ENCODE measurements at places on chromosomes 4 and X. TPM values are rescaled to one million over a fixed set of nuclear protein-coding genes. Genes with fewer than 3 reads are reported as not detected.

- no peaks in the 10 kb centered on the region for H3K4me1 ChIP-seq
- H3K27ac ChIP-seq = no peak overlapping the region
- no peaks in the 10 kb centered on the region for H3K27me3 ChIP-seq
- no peak for DNase-seq
Measured at GRCh38 chrX:63934791-63935190, 149.8 kb upstream of the ARHGEF9 start.

- H3K27me3 ChIP-seq = no peaks in the 10 kb centered on the region
- no peaks in the 10 kb centered on the region for H3K36me3 ChIP-seq
- no peaks in the 10 kb centered on the region for H3K4me1 ChIP-seq
- H3K4me3 ChIP-seq = no peak overlapping the region
- no peak overlapping the region for H3K27ac ChIP-seq
Measured at GRCh38 chr4:113040793-113041192, 8.7 kb upstream of the ANK2 start.

DNA sequence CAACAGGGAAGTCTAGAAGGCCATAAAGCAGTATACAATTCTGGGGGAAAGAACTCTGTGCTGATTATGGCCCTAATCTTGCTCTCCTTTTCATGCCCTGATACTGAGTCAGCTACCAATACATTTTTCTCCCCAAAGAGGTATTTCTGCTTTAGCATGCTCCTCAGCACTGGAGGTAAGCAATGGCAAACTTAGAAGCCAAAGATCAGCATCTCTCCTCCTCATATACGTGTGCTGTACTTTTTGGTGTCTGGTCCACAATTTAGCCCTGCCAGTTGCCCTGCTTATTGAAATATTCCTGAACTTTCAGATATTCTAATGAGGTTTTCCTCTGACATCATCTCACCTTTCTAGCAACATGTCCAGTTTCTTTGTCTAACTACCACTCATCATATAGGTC is 226.2 kb downstream of the FSTL5 start:
- no peaks in the 10 kb centered on the region for H3K36me3 ChIP-seq
- H3K27ac ChIP-seq = no peak overlapping the region
- no peaks in the 10 kb centered on the region for H3K4me1 ChIP-seq
- H3K4me3 ChIP-seq = no peak overlapping the region
- no peaks in the 10 kb centered on the region for H3K27me3 ChIP-seq

- no peak overlapping the region for H3K27ac ChIP-seq
- H3K4me1 ChIP-seq = no peaks in the 10 kb centered on the region
- H3K36me3 ChIP-seq = no peaks in the 10 kb centered on the region
- no peak overlapping the region for H3K4me3 ChIP-seq
- H3K27me3 ChIP-seq = no peaks in the 10 kb centered on the region
Measured at GRCh38 chr4:182642831-182643230, 274.4 kb downstream of the DCTD start.

- DNase-seq = no peak
- no peak overlapping the region for H3K27ac ChIP-seq
- H3K4me3 ChIP-seq = no peak overlapping the region
- H3K27me3 ChIP-seq = no peaks in the 10 kb centered on the region
Measured at GRCh38 chrX:55867708-55868107, 150.2 kb downstream of the RRAGB start.

GRCh38 chr4:183906739-183907651 is 1.9 kb downstream of the STOX2 start:
- no peaks in the 10 kb centered on the region for H3K27me3 ChIP-seq
- peak overlapping the region; percentile 77 for H3K4me3 ChIP-seq
- H3K4me1 ChIP-seq = no peaks in the 10 kb centered on the region
- H3K27ac ChIP-seq = peak overlapping the region; percentile 69
- DNase-seq = peak; percentile 39

- H3K4me3 ChIP-seq = no peak overlapping the region
- no peak overlapping the region for H3K27ac ChIP-seq
- DNase-seq = no peak
- H3K36me3 ChIP-seq = no peaks in the 10 kb centered on the region
Measured at GRCh38 chr4:139282065-139282720, 2.2 kb upstream of the MGARP start.

Gene SERTM2
- total RNA-seq = 0.83 TPM
